ENCODE measurements at places on chromosomes 6 and 20.

- no peak for DNase-seq
Observed at GRCh38 chr6:43984442-43985321, 142.6 kb downstream of the MRPL14 start.

GRCh38 chr6:118562959-118563358, 14.9 kb downstream of the PLN start:
- no peak for DNase-seq

- no peak for DNase-seq
Observed at GRCh38 chr6:106160189-106160588, 74.1 kb downstream of the PRDM1 start.

DNA sequence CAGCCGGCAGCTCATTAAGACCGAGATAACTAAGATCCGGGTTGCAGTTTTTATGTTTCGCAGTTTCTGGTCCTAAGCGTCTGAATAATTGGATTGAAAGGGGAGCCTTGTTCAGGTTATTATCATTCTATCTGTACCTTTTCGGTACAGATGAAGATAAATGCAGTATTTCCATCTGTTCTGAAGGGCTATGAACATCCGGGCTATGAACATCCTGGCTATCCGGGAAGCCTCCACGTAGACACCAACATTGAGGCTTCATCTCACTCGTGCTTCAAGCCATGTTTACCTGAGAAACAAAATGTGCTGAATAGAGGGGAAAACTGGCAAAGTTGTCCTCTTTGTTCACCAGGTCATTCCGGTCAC, 399 bp upstream of the REPS1 start:
- DNase-seq: no peak

DNA sequence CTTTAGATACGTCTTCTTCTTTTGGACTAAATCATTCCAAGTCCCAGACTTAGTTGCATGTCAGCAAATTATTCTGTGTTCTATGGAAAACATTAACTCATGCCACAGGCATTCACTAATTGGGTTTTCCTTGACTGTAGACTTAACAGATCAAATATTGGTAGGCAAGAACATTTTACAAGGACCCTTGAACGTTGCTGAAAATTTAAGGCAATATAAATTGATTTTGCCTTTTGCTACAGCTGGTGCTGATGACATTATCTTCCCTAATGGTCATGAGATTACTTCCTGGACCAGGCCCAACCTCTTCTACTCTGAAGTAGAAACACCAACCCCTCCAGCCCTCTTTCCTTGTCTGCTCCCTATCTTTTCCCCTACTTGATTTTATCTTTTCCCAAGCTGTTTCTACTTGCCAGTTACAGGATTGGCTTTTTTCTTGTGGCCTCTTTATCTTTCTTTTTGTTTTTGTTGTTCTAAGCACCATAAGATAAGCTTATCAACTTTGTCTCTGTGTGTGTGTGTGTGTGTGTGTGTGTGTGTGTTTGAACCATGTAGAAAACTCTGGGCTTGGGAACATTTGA, 514.0 kb upstream of the SOX4 start:
- no peak for DNase-seq
